ENCODE measurements at places on chromosomes 12 and 14.
A peak's percentile ranks its signal among the peaks of the same experiment; 100 is the strongest.

DNA sequence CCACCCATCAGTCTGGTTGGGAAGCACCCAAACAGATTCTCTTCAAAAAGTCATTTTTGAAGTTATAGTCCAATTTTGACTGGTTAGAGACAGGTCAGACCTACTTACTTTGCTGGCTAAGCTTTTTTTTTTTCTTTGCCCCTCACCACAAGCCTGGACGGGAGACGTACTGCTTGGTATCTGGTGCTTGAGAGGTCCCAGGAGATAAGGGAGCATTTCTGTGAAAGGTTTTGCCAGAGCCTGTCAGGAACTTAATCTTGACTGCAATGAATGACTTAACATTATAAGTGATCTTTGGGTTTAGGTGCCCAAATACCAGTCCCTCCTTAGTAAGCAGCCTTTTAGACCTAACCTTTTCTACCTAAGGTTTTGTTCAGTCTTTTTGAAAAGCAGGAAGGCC is 6.3 kb downstream of the MTHFD1 start:
- DNase-seq, result no peak

GRCh38 chr14:92711976-92712653 is 36.3 kb downstream of the LGMN start:
- DNase-seq, result no peak

DNA sequence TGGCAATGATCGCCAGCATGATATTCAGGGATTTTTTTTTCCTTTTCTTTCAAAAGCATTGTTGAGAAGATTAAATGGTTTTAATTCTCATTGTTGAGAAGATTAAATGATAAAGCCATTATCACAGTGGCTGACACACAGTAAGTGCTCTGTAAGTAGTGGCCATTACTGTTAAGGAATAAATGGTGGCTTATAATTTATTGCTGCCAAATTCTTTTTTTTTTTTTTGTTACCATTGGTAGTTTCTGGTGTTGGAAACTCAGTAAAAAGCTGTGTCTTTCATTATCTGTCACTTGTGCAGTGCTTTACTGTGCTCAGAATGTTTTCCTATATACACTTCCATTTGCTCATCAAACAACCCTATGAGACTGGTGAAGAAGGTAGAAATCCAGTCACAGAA is 15.3 kb downstream of the YAF2 start:
- no peak for DNase-seq

- DNase-seq, result no peak
Observed at GRCh38 chr12:65532764-65533163, 254.3 kb downstream of the MSRB3 start.

GRCh38 chr12:47346251-47347019 is 266.7 kb upstream of the AMIGO2 start:
- DNase-seq, result no peak

GRCh38 chr14:65003394-65003793 is 16.7 kb downstream of the FNTB start:
- no peak for DNase-seq

GRCh38 chr12:122058549-122059149 is 19.9 kb upstream of the MLXIP start:
- no peak for DNase-seq

- no peak for DNase-seq
Observed at GRCh38 chr12:124740691-124741137, 123.0 kb downstream of the SCARB1 start.

- DNase-seq, result no peak
Observed at GRCh38 chr12:20374795-20375194, 6.5 kb downstream of the PDE3A start.

GRCh38 chr12:46983959-46984841 is 95.2 kb upstream of the PCED1B start:
- no peak for DNase-seq

- no peak for DNase-seq
Observed at GRCh38 chr14:81311141-81311540, 89.0 kb downstream of the STON2 start.

- no peak for DNase-seq
Observed at GRCh38 chr14:68621400-68622365, 171.2 kb downstream of the ZFP36L1 start.

- DNase-seq, result peak; percentile 59
Observed at GRCh38 chr12:15220915-15221885, at the start of gene RERG. Gene RERG, minus strand, starts transcription at chr12:15221417. Its CDS starts 3,928 bp downstream, at chr12:15217489.

GRCh38 chr12:12546314-12546772 is 16.3 kb downstream of the DUSP16 start:
- no peak for DNase-seq

DNA sequence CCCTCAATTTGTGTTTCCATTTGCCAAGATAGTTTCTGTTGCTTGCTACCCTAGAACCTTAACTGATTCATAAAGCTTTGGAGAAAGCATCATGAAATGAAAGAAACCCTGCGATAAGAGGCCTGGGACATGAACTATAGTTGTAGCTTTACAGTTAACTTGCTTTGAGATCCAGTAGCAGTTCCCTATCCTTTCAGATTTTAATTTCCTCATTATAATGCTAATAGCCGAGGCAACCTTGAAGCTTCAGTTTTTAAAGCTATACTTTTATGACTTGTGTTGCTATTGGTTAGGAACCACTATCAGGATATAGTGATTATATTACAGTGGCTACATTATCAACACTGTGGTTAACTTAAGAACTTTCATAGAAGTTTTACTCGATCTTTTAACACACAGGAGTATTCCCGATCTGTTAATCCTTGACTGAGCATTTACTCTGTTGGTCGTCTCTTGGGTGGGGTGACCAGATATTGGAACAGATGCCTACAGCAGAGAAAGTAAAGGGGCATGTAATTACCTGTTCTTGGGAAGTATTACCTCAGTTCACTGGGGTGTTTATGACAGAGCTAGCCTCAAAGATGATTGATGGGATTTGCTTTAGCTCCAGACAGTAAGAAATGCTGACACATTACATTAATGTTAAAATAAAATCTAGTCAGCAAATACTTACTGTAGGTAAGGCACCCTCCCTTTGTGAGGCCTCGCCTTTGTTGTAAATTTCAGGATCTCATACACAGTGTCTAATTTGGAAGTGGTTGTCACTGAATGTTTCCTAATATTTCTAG is 86.2 kb upstream of the CSRP2 start:
- no peak for DNase-seq

- DNase-seq, result no peak
Observed at GRCh38 chr12:18101043-18101442, 11.1 kb upstream of the RERGL start.

- no peak for DNase-seq
Observed at GRCh38 chr12:103707446-103707845, 120.4 kb downstream of the STAB2 start.

GRCh38 chr12:78181544-78182162 is 351.0 kb downstream of the NAV3 start:
- DNase-seq, result no peak

GRCh38 chr12:89225401-89225800 is 126.9 kb downstream of the DUSP6 start:
- DNase-seq, result peak; percentile 27

DNA sequence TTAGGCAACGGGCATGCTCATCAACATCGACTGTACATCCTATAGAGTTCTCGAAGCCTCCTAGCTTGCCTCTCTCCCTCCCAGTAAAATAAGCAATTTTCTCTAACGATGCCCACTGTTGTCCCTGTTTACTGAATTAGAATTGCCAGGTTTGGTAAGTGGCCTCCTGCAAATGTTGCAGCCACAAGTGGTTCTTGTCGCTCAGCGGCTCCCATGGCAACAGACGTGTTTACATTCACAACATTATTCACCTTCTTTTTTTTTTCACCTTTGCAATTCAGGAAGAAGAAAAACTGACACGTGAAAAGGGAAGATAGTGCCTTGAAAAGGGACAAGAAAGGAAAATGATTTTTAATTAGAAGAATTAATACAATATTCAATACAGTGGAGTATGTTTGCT is 100.9 kb upstream of the PKP2 start:
- no peak for DNase-seq

DNA sequence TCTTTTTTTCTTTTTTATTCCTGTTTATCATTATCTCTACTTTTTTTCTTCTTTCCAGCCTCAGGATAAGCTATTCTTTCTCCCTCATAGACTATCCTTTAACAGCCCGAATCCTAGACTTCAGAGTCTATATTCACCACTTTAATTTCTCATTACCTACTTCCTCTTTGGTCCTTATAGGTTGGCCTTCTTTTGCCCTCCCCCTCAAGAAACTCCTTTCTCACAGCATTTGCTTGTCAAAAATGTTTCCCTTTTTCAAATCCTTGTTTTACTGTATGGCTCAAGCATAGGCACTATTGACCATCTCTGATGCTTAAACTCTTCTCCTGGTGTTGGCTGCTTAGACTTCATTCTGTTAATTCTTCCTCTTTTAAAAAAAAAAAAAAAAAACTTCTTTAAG is 52.5 kb downstream of the KIAA0586 start:
- DNase-seq, result no peak

- no peak for DNase-seq
Observed at GRCh38 chr12:52082026-52082668, 2.6 kb downstream of the SMIM41 start.

- no peak for DNase-seq
Observed at GRCh38 chr12:47097276-47097896, 17.6 kb upstream of the AMIGO2 start.

DNA sequence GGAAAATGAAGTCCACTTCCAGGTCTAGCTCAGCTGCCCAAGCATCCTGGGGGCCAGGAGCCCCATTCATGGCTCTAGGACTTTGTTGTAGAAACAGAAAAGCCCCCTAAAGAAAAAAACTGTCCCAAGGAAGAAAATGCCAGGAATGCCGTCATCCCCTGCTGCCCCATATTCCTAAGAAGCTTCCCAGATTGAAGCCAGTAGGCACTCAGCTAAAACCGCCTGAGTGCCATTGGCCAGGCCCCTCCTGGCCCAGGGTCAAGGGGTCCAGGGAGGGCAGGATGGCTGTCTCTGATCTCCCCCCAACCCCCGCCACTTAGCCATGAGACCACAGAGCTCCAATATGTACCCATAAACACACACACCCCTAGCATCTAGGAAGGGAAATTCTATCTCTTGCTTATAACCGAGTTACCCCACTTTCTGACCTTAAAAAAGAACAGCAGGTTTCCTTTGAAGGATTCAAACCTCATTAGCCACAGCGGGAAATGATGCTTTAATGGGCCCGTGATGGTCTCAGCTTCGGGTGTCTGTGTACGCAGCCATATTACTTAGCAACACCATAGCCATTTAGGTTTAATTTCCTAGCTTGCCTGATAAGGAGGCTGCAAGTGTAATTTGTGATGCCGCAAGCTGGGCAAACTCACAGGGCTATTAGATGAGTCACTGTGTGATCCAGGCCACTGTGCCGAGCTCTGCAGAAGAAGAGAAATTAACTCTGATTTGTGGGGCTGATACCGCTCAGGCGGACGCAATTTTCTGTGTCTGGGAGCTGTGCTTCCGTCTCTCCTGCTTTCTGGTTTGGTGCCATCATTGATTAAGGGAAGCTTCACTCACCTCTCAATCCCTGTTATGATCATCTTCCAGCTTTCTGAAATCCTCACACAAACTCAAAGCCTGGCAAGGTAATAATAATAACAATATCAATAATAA is 84.2 kb downstream of the GCH1 start:
- no peak for DNase-seq

- DNase-seq, result no peak
Observed at GRCh38 chr12:8154526-8154925, 2.3 kb upstream of the ZNF705A start.

DNA sequence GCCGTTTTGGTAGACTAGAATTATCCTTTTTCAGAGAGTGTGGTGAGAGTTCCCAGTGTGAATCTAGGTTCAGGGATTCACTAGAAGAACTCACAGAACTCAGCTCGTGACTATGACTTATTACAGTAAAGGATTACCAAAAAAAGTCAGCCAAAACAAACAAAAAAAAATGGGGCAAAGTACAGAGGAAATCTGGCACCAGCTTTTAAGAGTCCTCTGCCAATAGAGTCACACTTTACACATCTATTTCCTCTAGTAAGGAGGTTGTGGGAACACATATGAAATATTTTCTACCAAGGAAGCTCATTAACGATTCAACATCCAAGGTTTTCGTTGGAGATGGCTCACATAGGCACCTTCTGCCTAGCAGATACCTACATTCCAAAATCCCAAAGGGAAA is 28.2 kb downstream of the TSPAN19 start:
- no peak for DNase-seq

DNA sequence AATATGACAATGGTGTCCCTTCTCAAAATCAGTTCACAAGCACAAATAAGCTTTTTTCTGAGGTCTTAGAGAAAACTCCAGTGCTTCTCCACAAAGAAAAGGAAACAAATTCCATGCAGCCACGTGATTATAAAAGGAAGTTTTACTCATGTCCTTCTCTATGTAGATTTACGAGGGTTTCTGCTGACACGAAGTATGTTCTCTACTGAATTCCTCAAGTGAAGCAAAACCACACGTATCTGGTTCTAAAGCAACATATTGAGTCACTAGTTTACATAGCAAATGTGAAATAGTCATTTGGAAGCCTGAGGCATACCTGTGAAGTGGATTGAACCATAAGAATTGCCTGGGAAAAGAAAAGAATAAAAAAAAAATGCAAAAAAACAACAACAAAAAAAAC is 31.9 kb downstream of the BMP4 start:
- DNase-seq, result no peak

- DNase-seq, result no peak
Observed at GRCh38 chr12:31233061-31233730, 92.8 kb downstream of the SINHCAF start.

GRCh38 chr12:14026537-14026936 is 45.1 kb upstream of the GRIN2B start:
- DNase-seq, result no peak

- DNase-seq, result no peak
Observed at GRCh38 chr12:115962216-115962615, 315.3 kb downstream of the MED13L start.

DNA sequence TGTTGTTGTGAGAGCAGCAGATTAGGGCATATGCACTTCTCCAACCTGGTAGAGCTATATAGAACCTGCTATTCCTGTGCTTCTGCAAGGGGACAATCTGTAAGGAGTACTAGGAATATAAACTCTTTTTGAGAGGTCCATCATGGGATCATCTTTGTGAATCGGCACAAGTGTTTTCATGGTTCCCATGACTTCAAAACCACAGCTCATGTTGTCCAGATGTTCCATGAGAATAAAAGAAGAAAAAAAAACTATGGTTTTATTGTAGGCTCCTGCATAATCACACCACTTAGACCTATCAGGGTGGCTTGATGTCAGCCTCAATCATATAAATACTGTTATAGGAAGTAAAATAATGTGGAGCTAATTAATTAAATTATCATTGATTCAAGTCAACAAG is 311.4 kb upstream of the ATP2B1 start:
- DNase-seq, result no peak

DNA sequence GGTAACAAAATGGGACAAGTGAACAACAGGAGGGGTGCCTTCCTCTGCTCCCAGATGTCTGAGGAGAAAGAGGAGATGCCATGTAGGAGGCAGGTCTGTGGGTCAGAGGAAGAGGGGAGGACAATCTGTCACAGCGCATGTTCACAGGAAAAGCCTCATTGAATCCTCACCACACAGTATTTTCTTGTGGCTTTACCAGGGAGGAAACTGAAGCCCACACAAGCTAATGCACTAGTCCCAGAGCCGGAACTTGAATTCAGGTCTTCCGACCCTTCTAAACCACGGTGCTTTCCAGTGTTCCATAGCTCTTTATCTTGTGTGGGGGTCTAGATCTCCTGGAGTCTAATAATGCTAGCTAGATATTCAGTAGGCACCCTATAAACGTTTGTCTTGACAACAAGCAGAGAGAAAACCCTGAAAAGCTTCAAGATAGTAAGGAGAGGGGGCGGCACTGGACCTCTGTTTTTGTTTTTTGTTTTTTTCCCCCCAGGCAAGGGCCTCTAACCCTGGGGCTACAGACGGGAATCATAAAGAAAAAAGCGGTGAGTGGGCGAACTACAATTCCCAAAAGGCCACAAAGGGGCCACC is 371 bp upstream of the SHMT2 start:
- DNase-seq, result no peak
